ENCODE measurements at places on chromosomes 7 and 10.

GRCh38 chr7:80496586-80496985, 15.3 kb downstream of the GNAT3 start:
- no peak for DNase-seq

DNA sequence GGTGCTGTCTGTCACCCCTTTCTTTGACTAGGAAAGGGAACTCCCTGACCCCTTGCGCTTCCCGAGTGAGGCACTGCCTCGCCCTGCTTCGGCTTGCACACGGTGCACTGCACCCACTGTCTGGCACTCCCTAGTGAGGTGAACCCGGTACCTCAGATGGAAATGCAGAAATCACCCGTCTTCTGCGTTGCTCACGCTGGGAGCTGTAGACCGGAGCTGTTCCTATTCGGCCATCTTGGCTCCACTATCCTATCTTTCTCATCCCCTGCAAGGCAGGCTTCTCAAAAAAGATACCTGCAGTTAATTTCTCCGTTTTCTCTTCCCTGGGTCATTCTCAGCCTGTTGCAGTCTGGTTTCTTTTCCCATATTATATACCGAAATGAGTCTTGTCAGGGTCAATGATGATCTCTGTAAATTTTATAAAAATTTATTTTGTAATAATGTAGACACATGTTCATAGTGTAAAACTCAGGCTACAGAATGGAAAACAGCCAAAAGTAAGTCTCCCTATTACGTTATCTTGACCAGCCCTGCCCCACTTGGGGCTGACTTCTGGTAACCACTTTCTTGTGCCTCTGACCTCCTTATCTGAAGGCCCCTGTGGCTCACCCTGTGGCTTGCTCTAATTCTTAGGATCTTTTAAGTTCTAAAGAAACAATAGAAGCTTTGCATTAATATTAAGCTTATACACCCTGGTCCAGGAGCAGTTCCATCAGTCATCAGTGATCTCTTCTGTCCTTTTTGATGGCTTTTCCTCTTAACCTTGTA, 20.7 kb downstream of the BLVRA start:
- no peak for DNase-seq

- DNase-seq = no peak
Measured at GRCh38 chr10:110137142-110137545, 70.3 kb upstream of the MXI1 start.

DNA sequence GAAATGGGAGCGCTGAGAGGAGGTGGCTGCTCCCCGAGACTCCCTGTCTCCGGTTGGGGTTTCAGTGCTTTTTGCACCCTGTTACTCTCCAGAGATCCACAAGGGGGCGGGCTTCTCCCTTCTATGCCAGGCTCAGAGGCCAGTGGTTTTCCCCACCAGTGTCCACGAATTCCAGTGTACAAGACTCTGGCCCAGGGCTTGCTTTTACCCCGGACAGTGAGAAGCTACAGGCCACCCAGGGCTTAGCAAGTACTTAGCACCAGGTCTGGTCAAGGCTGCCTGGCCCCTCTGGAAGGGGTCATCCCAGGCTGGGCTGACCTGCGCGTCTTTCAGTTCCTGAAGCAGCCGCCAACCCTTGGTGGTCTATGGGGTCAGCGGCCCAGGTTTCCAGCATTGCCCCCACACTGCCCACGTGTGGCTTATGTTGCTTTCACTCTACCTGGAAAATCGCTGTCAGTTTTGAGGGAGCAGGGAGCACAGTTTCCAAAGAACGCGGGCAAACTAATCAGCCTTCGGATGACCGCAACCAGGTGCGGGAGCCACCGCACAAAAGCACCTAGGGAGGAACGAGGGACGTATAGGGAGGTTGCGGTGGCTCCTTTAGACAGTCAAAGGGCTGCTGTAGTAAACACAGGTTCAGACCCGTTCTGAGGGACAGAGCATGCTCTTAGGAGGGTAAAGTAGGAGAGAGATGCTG, 6.8 kb downstream of the CYP26A1 start:
- peak; percentile 19 for DNase-seq

DNA sequence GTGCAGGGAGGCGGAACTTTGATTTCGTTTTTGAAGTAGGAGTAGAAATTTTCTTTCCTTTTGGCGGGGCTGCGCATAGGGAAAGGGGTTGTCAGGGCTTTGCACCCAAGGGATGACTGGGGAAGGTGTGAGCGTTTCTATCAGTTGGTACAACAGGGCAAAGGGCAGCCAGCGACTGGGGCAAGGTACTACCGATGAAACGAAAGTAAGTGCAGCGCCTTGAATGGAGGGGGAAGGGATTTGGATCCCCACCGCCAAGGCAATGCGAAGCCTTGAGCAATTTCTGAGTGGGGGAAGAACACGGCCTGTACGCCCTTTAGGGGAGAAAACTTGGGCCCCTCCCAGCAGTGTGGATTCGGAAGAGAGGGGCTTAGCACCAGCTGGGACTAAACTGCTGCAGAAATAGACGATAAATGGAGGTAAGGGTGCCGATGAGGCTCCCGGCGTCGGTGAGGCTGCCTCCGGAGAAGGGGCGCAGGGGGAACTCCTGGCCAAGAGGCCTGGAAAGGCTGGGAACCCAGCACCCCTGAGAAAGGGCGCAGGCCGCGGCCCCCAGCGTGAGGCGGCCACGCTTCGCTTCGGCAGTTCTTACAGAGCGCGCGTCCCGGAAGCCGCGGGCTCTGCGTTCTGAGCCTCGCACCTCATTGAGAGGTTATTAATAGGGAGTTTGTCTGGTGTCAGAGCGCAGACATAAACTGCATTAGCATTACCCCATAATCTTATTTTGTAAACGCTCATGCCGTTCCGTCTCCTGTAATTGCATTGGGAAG, 10.0 kb upstream of the TLX1 start:
- DNase-seq = no peak

DNA sequence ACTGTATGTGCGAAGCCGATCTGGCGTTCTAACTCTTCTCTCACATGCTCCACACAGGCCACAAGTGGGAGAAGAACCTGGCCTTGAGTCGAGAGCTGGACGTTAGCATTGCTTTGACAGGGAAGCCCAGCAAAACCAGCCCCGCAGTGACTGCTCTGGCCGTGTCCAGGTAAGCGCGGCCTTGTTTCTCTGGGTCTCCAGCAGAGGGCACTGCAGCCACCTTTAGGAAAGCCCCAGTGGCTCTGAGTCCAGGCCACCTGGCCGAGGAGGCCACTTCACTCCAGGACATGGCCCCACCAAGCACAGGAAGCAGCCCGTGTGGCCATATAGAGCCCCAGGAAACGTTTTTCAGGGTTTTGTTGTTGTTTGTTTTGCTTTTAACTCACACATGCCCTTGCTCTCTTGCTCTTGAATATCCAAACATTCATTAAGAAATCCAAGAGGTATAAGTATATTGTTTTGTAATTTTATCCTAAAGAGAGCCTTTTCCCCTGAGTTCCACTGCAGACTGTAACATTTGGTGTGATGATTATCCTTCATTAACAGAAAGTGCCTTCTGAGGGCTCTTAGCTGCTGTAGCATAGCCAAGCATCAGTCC, 41.8 kb upstream of the LRRC18 start:
- no peak for DNase-seq

DNA sequence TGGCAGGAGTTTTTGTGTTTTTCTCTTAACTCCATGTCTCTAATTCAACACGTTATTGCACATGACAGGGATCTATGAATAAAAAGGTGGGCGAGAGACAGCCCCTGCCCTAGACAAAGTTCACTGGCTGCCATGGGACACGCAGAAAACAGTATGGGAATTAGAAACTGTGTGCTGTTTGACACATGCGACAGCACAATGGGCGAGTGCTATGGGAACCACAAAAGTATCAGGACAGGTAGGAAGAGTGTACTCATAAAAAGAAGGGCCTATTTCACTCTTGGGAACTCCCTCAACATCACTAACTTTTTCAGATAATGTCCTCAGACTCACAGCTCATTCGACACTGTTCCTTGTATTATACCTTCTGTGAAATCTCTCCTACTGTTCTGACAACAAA, 45.7 kb downstream of the MINDY3 start:
- DNase-seq = no peak

DNA sequence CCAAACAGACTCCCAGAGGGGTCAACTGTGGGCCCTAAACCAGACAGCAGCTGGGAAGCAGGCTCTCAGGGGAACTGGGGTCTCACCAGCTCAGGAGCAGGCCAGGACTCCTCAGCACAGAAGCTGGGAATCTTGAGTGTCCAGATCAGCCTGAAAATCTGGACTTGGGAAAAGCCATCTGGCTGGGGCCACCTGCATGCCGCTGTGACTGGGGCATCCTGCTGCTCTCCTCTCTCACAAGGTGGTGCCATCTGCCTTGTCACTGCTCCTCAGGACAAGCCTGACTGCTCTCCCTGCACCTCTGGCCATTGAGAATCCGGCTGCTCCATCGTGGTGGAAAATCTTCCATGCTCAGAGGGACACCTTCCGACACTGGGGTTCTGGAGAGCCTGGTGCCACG, 141.4 kb downstream of the PLPP4 start:
- no peak for DNase-seq
